ENCODE measurements at places on chromosomes 7 and 10. TPM values are rescaled to one million over a fixed set of nuclear protein-coding genes. Genes with fewer than 3 reads are reported as not detected.

The NPY4R2 gene
- total RNA-seq, result 15.2 TPM

The EZH2 gene
- 25.2 TPM for total RNA-seq

The ALOX5 gene
- total RNA-seq, result 0.38 TPM

The CHN2 gene
- total RNA-seq, result not detected

The ADIRF gene
- total RNA-seq, result 0.21 TPM

The TSPAN33 gene
- total RNA-seq, result 6.4 TPM

The FGL2 gene
- total RNA-seq, result not detected

Data from A549 treated with RU486 at 1 μM for 4 hours (cell line).